ENCODE measurements at places on chromosomes 4 and X. TPM values are rescaled to one million over a fixed set of nuclear protein-coding genes. Genes with fewer than 3 reads are reported as not detected.

SPANXN4 gene
- not detected for total RNA-seq

TRAM1L1 gene
- total RNA-seq: 3.4 TPM

STOX2 gene
- total RNA-seq: 10.2 TPM

PRSS12 gene
- 3.7 TPM for total RNA-seq

PAK3 gene
- under 0.01 TPM for total RNA-seq

CCNB3 gene
- total RNA-seq: 1.8 TPM

TNIP3 gene
- not detected for total RNA-seq

ADH4 gene
- not detected for total RNA-seq

MAP3K15 gene
- not detected for total RNA-seq

BST1 gene
- total RNA-seq: 10.8 TPM

PRMT9 gene
- 16.7 TPM for total RNA-seq

SCRG1 gene
- total RNA-seq: under 0.01 TPM

GAGE2A gene
- total RNA-seq: not detected

ARMCX2 gene
- 28.6 TPM for total RNA-seq

CT45A3 gene
- not detected for total RNA-seq

SHISA3 gene
- total RNA-seq: not detected

Data from melanocyte of skin (primary cell).